HFF-Myc (cell line): ENCODE measurements at places on chromosomes 16 and 17.

DNA sequence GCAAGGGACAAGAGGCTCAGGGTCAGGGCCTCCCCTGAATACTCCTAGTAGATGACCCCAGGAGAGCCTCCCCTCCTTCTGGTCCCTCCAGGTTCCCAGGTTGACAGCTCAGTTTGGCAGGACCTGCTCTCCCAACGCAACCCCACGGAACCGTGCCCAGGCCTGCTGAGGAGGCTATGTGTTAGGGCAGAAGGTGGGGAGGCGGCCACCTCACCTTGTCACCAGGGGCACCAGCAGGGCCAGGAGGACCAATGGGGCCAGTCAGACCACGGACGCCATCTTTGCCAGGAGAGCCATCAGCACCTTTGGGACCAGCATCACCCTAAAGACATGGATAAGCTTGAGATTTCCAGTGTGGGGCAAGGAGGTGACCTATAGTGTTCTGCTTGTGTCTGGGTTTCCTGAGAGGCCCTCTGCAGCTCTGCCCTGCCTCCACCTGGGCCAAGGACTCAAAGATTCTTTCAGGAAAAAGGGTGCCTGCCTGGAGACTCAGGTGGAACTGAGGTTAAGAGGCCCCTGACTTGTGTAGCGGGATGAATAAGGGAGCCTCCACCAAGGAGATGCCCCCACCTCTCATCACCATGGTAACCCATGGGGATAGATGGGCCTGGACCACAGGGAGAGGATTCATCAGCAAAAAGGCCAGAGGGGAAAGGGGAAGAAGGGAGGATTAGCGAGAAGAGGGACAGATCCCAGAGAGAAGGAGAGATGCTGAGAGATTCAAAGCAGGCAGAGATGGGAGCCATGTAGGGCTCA lies 10.7 kb downstream of the COL1A1 start:
- DNase-seq, result no peak

DNA sequence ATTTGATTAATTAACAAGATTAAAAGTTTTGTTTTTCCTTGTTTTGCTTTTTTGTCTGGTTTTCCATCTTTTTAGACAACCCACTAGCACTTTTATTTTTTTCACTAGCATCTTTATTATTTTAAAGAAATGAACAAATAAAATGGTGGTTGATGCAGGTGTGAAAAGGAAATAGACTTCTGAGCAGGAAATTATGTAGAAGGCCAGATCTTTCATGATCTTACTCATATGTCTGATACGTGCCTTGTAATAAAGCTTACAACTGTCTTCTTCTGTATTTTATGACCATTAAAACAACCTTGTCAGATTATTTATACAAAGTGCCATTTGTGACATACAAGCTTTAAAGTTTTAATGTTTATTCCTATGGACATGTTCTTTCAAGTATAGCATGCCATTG lies 6.3 kb downstream of the SLFN12L start:
- no peak for DNase-seq

DNA sequence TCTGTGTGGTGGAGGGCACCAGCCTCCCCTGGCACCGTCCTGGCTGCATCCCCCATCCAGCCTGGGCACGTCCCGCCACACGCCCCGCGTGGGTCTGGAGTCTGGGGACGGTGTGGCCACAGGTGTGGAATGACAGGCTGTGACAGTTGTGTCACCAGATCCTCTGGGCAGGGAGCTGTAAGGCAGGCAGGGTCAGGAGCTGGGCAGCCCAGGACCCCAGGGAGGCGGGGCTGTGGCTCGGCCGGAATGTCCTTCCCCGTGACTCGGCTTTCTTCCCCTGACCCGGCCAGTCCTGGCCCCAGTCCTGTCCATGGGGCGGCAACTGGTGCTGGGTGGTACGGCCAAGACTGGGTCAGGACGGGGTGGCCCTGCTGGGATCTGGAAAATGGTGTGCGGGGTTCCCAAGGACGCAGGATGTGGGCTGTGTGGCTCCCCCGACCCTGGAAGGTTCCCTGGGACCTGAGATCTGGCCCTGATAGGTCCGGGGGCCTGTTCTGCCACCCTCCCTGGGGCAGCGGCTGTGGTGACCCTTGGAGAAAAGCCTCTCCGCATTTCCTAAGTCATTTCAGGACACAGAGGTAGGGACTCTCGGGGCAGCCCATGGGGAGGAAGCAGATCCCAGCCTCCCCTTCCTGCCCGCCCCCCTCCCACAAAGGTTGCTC lies 3.3 kb upstream of the SLC16A3 start:
- no peak for DNase-seq

GRCh38 chr17:71057448-71057847 lies 888.1 kb downstream of the KCNJ2 start:
- DNase-seq, result no peak

DNA sequence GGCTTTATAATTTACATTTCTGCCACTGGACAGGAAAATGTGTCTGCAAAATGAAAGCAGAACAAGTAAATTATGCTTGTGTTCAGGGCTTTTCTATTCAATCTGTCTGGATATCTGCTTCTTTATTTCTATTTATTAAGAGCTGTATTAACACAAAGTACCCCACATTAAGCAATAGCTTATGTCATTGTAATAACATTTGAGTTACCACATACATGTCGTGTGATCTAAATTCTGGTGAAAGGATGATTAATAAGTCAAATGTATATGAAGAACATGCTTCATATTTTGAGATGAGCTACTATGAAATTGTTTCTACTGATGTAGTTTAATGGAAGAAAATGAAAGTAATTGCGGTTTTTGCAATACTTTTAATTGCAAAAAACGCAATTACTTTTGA lies 238.2 kb downstream of the KCNJ2 start:
- no peak for DNase-seq

- no peak for DNase-seq
These were observed 2106.2 kb downstream of the TP53TG3F start for GRCh38 chr16:35565626-35566025.

GRCh38 chr16:83653785-83654184 lies 154.0 kb upstream of the HSBP1 start:
- DNase-seq, result no peak

- no peak for DNase-seq
These were observed 19.9 kb downstream of the C16orf96 start for GRCh38 chr16:4576008-4576407.

DNA sequence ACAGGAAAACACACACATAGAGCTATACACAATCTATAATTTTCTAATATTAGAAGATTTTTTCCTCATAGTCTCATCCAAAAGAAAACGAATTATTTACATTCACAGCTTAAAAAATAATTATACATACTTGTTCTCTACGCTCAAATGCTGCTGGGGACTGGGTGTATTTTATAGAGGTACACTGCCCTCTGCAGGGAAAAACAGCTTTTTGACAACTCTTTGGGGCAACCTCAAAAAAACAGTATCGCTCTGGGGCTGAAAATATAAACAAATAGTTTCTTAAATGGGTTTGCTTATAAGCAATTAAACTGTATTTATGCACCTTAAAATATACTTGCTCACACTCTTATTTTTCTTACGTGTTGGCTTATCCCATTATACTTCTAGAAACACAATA lies 261.8 kb upstream of the PSMD7 start:
- DNase-seq, result peak; percentile 6

DNA sequence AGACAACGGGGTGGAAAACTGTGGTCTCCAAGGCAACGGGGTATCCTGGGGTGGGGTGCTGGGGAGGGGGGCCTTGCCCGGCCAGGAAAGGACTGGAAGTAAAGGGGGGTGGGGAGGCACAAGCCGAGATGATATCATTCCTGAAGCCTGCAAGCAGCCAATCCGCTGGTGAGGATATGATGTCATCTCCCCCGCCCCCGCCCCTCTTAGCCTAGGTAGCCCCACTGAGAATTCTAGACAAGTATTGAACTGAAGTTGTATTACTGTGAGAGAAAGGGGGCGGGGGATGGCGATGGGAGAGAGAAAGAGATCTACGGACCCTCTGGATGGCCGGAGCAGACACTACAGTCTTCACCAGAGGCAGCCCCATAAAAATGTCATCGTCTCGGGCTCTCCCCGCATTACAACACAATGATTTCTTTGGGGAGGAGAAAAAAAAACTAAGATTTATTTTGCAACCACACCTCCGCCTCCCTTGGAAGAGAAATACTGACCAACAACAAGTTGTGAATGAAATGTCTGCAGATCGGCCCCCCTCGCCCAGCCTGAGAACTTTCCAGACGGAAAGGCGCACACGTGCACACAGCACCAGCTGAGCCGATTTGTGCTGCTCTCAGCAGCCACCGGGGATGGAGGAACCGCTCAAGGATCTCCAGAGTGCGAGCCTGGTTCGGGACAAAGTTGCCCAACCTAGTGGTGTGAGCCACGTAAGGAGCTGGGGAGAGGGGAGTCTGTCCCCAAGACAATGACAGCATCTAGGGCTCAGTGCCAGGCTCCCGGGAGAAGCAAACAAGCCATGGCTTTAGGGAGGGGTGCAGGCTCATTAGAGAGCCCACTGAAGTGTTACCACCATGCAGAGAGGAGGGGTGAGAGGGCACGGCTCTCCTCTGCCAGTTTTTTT lies 222.1 kb downstream of the SOX9 start:
- DNase-seq, result no peak

- DNase-seq, result no peak
These were observed 281.7 kb upstream of the TBX2 start for GRCh38 chr17:61117983-61118382.

GRCh38 chr17:74877592-74878548 lies 5.1 kb upstream of the FDXR start:
- DNase-seq, result no peak

DNA sequence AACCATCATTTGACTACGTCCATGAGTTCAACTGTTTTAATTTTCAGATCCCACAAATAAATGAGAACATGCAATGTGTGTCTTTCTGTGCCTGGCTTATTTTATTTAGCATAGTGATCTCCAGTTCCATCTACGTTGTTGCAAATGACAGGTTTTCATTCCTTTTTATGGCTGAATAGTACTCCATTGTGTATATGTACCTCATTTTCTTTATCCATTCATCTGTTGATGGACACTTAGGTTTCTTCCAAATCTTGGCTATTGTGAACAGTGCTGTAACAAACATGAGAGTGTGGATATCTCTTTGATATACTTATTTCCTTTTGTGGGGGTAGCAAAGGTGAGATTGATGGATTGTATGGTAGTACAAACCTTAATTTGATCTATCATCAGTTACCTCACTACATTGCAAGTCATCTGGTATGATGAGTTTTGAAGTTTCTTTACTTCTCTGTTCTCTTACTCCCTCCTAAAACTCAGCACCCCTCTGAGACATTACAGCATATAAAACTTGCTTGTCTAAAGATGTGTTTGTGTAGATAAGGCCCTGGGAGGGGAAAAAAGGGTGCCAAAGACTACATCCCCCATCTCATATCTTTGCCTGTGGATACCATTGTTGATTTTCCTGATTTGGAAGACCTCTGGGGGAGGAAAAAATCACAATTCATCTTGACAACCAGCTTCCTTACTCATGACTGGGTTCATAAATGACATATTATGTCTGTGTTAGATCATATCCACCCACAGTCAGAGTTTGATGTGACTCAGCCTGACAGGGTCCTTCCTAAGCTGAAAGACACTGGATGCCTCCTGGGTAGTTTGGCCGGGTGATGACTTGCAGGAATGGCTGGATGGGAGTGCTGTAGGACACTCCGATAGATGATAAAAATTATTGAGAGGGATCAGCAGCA lies 47.6 kb downstream of the ABCA9 start:
- no peak for DNase-seq

DNA sequence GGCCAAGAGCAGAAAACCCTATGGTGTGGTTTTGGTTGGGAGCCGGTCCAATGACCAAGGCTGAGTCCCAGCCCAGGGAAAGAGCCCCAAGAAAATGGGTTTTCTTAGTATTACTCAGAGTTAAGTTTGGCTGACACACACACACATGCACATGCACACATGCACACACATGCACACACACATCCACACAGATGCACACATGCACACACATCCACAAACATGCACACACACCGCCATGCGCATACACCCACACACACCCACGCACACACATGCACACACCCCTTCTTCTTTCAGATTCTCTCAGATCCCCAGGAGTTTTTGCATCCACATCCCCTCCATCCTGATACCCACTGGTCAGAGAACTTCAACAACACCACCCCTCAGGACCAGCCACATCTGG lies 9.1 kb downstream of the ABCC12 start:
- DNase-seq, result no peak

- no peak for DNase-seq
These were observed 2.8 kb upstream of the MSI2 start for GRCh38 chr17:57253362-57254065.

GRCh38 chr16:48531011-48531962 lies 78.7 kb downstream of the N4BP1 start:
- peak; percentile 58 for DNase-seq

GRCh38 chr17:59897090-59897489 lies 4.2 kb downstream of the RPS6KB1 start:
- no peak for DNase-seq

DNA sequence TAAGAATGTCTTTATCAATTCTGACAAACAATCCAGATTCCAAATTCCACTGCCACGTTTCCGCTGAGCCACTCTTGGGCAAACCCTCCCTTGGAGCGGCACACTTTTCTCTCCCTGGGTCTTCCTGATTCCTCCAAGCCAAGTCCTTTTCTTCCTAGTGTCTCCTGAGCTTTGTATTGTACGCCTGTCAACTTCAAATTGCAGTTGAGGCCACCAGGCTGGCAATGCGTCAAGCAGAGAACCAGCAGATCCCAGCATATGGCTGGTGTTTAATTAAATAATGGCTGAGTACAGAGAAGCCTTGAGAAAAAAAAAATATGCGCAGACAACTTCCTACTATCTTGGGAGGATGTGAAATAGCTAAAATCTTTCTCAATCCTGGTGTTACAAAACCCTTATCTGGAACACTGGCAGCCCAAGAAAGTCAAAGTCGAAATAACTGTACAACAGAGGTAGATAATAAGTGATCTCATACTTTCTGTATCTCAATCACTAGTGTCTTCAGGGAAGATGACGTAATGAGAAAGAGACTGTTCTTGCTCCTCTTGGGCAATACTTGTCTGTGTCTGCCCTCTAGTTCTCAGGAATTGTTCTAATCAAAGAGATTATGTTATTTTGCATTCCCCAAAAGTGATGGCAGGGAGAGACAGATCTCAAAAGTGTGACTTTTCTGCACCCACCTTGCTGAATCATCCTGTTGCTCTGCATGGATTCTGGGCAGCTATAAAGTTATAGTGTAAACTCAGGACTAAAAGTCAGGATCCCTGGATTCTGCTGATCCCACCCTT lies 15.0 kb downstream of the SMIM36 start:
- DNase-seq, result no peak

GRCh38 chr17:2232244-2232638 lies 71.3 kb downstream of the SMG6 start:
- peak; percentile 78 for DNase-seq

GRCh38 chr17:58641887-58642311 lies 49.9 kb downstream of the TEX14 start:
- no peak for DNase-seq

GRCh38 chr17:1033503-1033902 lies 36.6 kb downstream of the TIMM22 start:
- no peak for DNase-seq

GRCh38 chr16:70770291-70770625 lies 30.7 kb downstream of the VAC14 start:
- DNase-seq, result no peak

DNA sequence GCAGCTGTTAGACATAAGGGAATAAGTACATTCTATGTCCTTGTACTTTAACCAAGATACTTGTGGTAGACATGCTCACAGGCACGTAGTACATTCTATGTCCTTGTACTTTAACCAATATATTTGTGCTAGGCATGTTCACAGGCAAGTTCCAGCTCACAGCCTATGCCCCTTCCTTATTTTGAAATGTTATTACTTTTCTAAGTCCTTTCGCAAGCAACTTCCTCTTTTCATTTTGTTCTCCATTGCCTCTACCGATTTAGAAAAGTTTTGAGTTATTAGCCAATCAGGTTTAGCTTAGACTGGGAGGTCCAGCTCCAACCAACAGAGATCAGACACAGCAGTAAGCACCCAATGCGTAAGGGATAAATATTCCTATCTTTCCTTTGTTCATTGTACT lies 60.1 kb upstream of the NUDT7 start:
- no peak for DNase-seq
